CD4-positive, alpha-beta memory T cell (primary cell): ENCODE measurements at places on chromosomes 6 and 20. TPM values are rescaled to one million over a fixed set of nuclear protein-coding genes. Genes with fewer than 3 reads are reported as not detected.

GRCh38 chr6:25404091-25404490 lies 124.9 kb downstream of the CARMIL1 start:
- no peak for DNase-seq

- DNase-seq = no peak
These were observed 25.5 kb upstream of the ASXL1 start for GRCh38 chr20:32332614-32333013.

- DNase-seq = no peak
These were observed 11.0 kb upstream of the TCP11 start for GRCh38 chr6:35152067-35152707.

DNA sequence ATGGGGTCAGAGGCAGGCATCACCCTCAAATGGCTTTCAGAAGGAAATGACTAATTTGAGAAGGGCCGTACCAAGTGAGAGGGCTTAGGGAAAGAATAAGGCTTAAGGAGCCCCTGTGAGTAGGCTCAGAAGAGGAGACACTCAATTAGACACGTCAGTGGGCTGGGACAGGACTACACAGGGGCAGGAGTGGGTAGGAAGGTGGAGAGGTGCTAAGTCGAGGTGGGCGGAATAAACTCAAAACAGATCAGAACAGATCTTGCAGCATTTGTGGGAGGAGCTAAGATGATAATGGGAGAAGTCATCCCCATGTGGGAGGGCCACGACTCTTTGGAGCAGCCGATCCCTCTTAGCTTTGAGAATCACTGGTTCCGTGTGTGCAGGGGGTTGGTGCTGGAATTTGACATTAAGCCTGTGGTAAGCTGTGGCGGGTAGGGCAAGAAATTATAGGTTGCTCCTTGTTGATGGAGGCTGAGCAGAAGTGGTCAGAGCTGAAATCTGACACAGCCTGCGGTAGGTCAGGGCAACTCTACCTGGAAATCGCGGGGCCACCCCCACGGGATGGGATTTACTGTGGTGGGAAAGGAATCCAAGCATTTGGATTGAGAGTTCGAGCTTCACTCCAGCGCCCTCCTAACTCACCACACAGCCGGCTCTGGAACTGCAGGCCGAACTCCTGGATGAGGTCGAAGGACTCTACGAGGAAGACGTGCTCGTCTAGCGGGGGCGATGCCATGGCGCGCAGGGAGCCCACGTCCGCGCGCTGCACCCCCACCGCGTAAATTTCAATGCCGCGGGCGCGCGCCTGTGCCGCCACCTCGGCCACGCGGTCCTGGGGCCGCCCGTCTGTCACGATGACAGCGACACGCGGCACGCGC lies 2.8 kb upstream of the RBPJL start:
- no peak for DNase-seq

GRCh38 chr20:59561228-59561605 lies 43.1 kb upstream of the PHACTR3 start:
- no peak for DNase-seq

NRM gene
- 6.4 TPM for total RNA-seq

DNA sequence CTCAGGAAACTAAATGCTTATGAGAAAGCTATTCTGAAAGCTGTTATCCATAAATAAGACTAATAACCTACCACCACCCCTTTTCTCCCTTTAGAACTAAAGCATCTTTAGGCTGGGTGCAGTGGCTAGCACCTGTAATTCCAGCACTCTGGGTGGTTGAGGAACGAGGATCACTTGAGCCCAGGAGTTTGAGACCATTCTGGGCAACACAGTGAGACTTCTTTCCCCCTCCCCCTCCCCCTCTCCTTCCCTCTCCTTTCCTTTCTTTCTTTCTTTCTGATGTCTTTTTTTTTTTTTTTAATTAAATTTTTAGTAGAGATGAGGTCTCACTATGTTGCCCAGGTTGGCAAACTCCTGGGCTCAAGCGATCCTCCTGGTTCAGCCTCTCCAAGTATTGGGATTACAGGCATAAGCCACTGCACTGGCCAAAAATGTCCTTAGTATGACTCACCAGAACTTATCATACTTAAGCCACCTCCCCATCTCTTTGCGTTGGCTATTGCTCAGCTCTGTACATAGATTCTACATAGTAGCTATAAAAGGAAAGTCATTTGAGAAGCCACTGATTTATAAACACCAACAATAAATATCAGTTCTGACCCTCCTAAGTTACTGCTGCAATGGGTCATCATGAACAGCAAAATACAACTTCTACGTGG lies 54.8 kb upstream of the SPDEF start:
- DNase-seq = no peak

DNA sequence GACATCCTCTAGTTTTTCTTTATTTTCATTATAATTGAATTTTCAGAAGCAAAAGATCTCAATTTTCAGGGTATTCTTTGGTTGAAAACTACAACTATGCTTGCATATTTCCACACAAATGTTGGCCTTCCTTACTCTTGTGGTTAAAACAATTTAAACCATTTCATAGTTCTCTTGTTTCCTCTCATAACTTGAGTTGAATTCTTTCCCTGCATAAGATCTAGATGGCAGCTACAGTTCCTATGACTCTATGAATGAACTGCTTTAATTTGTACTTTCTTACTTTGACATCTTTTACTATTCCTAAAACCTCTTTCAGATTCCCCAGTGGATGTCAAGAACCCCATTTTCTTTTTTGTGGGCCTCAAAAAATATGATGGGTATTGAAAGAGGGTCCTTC lies 564.5 kb downstream of the NKAIN2 start:
- DNase-seq = no peak

DNA sequence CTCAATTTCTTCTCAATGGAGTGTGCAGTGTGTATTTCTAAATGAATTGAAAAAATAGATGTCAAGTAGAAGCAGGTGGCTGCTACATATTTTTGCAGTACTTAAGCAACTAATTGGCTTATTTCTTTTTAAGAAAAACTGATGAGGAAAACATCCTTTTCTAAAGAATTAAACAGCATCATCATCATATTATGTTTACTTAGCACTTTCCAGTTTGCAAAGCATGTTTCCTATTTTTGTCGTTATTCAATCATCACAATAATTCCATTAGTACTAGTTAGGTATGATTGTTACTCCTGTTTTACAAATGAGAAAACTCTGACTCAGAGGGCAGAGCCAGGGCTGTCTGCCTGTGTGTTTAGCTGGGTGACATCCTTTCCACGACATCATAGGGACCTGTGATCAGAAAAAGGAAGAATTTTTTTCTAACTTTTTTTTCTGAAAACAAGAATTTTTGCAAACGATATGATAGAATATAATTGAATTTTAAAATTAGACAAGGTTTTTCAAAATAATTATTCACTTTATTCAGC lies 22.7 kb upstream of the BMP6 start:
- no peak for DNase-seq

- no peak for DNase-seq
These were observed 46.0 kb upstream of the HINT3 start for GRCh38 chr6:125910527-125910926.

EPB41L2 gene
- total RNA-seq = 18.4 TPM

DNA sequence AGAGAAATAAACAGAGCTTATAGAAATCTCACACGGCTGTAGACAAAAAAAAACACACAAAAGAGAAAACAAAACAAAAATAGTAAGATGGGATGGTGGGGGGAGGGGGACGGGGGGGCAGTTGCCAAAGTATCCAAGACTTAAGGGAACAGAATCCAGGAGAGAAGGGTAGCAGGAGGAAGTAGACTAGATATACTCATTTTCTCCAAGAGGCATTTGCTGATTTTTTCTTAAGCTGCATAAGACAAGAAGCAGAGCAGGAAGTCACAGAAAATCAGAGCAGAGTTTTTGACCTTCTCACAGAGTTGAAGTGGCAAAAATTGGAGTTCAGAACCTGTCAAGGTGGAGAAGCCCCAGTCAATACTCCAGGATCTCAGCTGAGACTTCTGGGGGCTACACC lies 237.7 kb downstream of the HIVEP2 start:
- no peak for DNase-seq

DNA sequence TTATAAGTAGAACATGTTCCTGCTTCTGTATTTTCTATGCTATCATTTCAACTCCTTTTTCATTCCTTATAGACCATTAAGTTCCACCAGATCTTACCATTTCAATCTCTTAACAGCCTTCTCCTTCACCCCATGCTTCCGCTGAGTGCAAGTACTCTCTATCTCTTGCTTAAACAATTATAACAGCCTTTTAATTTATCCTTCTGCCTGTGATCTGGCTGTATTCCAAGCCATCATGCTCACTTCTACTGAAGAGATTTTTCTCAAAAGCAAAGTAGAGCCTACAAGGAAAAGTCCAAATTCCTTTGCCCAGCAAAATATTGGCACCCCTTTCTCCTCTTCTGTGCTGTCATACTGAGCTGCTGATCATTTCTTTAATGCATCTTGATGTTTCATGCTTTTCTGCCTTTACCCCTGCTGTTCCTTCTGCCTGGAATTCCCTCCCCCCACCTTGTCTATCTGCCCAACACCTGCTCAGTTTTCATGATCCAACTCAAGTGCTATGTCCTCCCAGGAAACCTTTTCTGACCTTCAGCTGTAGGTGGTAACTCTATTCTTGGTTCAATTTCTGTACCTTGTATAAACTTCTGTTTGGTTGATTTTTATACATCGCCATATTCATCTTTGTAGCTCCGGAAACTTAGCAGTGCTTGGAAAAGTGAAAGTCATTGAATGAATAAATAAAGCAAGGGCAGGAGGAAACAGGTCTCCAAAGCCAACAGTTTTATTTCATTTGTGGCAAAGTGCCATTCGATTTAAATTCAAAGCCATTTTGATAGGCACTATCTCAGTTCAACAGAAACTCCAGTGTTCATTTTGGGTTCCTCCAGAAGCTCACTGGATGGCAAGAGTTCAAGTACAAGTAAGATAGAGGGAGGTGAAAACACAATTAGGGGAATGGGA lies 10.5 kb upstream of the BMP2 start:
- no peak for DNase-seq

- no peak for DNase-seq
These were observed 9.6 kb downstream of the TTPAL start for GRCh38 chr20:44485078-44485829.

SLC22A23 gene
- 7.9 TPM for total RNA-seq
